ENCODE measurements at places on chromosomes 16 and 17. TPM values are rescaled to one million over a fixed set of nuclear protein-coding genes. Genes with fewer than 3 reads are reported as not detected.

DNA sequence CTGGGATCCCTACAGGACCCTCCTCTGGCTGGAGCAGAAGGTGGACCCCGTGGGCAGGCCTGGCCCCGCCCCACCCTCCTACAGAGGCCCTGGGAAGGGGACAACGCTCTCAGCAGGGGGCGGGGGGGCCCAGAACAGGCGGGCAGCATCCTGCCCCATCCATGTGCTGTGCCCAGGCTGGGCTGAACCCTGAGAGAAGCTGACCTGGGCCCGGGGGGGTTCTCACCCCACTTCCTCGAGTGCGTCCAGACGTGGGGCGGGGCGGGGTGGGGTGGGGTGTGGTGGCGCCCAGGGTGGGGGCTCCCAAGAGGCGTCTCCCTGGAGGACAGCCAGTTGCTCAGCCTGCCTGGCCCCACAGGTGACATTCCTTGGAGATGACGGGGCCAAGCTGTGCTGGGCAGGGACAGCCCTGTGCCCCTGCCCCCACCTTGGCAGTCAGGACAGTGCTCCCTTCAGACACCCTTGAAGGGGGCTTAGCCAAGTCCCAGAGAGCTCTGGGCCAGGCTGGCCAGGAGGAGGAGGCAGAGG, 390 bp upstream of the UNC13D start:
- DNase-seq = peak; percentile 60
- no peaks in the 10 kb centered on the region for H3K27me3 ChIP-seq
- peaks cover 31% of the 10 kb centered on the region for H3K4me1 ChIP-seq
- peak overlapping the region; percentile 97 for H3K27ac ChIP-seq

GRCh38 chr17:45408611-45409421, 23.9 kb downstream of the ARHGAP27 start:
- H3K4me3 ChIP-seq = peak overlapping the region; percentile 98
- DNase-seq = no peak
- H3K27ac ChIP-seq = peak overlapping the region; percentile 99
- H3K27me3 ChIP-seq = no peaks in the 10 kb centered on the region
- H3K4me1 ChIP-seq = peaks cover 35% of the 10 kb centered on the region

- H3K36me3 ChIP-seq = no peaks in the 10 kb centered on the region
- no peak overlapping the region for H3K4me3 ChIP-seq
- H3K27ac ChIP-seq = no peak overlapping the region
Measured at GRCh38 chr16:85529489-85530369, 83.4 kb upstream of the GSE1 start.

DNA sequence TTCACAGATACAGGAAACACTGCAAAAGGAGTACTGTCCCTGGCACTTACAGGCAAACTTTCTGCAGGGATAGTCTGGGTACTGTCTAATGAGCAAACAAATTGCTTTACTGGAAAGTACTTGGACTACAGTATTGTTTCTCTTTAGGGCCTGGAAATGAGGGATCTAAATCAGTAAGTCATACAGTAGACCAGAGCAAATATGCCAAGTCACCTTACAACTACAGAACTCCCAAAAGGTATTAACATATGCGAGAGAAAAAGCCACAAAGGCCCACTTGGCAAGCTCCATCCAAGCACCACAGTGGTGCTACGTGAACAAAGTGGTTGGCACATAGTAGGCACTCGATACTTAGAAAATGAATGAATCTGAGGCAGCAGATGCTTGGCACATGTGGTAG, 87.8 kb downstream of the ZZEF1 start:
- no peak for DNase-seq
- no peak overlapping the region for H3K4me3 ChIP-seq
- H3K36me3 ChIP-seq = peaks cover 33% of the 10 kb centered on the region
- H3K27ac ChIP-seq = no peak overlapping the region

DNA sequence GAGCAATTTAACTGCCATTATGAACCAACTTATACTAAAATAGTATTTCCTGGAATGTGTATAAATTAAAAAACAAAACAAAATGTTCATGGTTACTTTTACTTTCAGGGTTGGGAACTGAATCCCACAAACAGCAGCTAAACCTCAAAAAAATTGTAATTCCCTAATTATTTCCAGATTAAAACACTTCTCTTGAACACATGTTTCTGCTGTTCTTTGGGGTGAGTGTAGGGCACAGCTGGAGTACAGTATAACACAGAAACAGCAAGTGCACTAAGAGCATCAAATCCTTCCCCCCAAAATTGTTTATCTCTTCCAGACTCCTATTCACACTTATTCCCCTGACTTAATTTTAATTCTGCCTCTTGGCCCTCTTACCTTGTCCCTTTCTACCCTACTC, 56.4 kb downstream of the KANSL1 start:
- peaks cover 22% of the 10 kb centered on the region for H3K36me3 ChIP-seq
- DNase-seq = no peak
- H3K4me3 ChIP-seq = no peak overlapping the region

DNA sequence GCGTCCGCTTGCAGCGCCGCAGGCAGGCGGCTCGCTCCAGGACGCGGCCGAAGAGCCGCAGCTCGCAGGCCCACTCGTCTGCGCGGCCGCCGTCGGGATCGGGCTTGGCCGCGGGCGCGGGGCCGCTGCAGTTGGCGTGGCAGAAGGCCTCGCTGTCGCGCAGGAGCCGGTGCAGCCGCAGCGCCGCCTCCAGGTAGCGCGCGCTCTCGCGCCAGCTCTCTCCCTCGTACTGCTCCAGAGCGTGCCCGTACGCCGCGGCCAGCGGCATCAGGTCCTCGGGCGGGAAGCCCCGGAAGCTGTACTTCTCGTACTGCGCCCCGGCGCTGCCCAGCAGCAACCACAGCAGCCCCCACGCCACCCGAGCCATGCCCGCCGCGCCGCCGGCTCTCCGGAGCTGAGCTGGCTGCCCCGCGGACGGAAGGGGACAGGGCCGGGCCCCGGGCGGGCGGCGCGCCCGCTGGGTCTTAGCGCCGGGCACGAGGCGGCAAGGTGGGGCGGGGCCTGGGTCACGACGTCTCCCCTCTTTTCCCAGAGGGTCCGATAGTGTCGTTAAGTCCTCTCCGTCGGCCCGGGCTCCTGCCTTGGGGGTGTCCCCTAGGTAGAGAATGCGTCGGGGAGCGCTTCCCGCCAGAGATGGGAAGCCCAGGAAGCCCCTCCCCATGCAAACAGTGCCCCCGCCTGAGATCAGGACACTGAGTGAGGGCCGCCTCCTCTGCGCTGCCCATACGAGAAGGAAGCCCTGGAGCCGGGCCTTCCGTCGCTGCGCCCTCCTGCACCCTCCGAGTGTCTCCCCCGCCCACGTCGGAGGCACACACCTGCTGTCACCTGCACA, at the start of gene P3H4:
TSS of gene P3H4 (minus strand) at position 401 of the 832 bp plus-strand sequence. CDS start at position 367, 34 bp downstream.
- H3K36me3 ChIP-seq = peaks cover 3% of the 10 kb centered on the region
- H3K27ac ChIP-seq = peak within 1 kb of the TSS; percentile 63
- H3K4me3 ChIP-seq = peak within 1 kb of the TSS; percentile 79
- peak; percentile 78 for DNase-seq
- H3K27me3 ChIP-seq = peaks cover 7% of the 10 kb centered on the region

Gene AATK
- total RNA-seq = 0.98 TPM

Gene TBC1D3
- total RNA-seq = not detected
